ENCODE measurements at places on chromosomes 1 and 21.
A peak's percentile ranks its signal among the peaks of the same experiment; 100 is the strongest.

DNA sequence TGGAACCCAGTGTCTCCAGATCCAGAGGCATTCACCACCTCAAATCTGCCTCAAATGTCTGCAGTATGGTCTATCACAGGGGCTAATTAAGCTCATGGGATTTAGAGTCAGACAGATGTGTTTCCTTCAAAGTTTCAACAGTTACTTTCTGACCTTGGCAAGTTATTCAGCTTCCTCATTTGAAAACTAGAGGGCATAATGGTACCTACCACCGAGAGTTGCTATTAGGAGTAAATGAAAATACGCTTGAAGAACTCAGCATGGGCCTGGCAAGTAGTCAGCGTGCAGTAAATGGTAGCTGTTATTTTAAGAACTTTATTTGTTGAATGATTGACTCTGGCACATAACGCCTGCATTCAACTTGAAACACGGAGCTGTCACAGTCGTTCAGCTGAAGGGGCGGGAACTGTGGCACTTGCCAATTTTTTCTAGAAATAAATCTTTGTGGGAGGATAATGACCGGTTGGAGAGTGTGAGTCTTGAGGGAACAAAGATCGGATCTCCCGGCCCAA is 1.2 kb upstream of the CAP1 start:
- DNase-seq = peak; percentile 62

GRCh38 chr1:159084152-159084551 is 7.6 kb upstream of the AIM2 start:
- DNase-seq = no peak

DNA sequence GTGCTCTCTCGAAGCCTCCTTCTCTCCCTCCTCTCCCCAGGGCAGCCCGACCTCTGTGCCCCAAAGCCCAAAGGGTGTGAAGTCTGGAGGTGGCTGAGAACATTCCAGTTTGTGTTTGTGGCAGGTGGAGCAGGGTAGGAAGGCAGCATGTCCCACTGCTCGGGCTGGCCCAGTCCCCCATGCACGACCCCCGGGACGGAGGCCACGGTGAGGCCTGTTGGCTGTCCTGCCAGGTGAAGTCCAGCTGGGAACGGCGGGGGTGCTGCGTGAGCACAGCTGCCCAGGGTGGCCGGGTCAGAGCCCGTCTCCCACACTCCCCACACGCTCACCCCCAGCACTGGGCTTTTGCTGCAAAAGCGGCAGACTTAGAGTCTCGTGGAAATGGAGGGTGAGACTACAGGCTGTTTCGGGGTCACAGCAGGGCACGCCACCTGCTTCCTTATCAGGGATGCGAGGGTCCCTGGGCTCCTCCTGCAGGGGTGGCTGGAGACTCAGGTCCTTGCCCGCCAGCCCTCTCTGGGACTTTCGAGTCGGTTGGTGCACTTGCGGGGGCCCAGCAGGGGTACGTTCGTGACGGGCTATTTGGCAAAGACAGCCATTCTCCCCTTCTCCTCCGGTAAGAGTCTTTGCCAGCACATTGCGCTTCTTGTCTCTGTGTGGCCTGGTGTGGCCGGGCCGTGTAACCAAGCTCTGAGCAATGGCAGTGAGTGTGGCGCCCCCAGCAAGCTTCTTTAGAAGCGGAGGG is 40.3 kb downstream of the MORN1 start:
- no peak for DNase-seq

DNA sequence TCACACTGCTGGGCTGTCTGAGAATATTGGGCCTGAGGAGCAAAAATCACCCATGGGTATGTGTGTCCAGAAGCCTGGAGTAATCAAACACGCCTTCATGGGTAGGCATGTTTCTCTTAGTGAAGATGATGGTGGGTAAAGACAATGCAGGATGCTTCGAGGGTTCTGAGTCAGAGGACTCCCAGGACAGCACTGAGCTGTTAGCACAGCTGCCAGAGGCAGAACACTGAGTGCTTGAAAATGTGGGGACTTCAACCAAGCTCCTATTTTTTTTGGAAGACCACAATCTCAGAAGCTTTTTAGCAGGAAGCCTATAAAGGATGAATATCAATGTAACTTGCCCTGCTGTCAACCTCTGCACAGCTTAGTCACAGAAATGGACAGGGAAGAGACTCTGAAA is 7.9 kb upstream of the NT5C1A start:
- DNase-seq = no peak

DNA sequence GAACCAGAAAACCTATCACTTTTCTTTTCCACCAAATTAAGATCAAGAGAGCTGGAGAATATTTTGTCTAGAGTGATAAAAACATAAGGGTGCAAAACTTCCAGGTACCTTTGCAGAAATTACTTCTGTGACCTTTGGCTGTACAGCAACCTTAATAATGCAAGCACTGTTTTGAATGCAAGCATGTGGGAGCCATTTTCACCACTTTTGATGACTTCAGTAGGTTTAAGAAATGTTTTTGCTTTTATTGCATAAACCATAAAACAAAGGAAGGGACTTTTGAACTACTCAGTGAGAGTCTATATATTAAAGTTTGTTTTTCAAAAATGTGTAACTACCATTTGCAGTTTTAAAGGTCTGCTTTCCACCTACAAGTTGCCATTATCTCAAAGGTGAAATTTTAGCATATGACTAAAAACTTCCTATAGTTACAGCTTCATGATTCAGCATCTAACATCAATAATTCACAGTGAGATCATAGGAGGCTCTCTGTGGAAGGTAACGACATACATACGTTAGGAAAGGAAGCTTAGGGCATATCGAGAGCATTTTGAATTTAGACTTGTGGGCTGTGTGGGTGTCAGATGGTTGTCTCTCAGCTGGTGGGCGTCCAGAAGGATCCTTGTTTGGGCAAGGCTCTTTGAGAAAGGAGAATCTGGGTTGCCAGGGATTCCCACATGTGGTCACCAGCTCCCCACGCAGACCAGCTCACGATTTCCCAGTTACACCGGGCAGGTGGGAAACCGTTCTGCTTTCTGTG is 1.1 kb upstream of the GADD45A start:
- no peak for DNase-seq

- DNase-seq = no peak
Measured at GRCh38 chr1:7491109-7491817, 279.8 kb upstream of the VAMP3 start.

DNA sequence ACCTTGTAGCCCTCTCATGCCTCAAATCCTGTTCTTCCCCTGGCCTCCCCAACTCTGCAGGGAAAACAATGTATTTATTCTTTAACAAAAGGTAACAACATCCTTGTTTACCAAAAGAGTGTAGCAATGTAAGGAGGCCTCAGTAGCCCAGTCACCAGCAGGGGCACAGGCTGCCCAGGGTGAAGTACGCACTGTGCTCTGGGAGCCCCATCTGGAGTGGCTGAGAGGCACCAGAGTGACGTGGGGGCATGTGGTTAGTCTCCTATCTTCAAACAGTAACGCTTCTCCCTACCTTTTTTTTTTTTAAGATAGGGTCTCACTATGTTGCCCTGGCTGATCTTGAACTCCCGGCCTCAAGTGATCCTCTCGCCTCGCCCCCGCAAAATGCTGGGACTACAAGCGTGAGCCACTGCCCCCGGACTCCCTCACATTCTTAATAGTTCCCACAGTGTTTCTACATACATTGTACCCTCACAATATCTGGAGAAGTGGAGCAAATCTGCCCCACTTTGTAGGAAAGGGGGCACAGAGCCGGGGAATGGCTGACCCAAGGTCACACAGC is 51.3 kb upstream of the ECE1 start:
- DNase-seq = no peak

- DNase-seq = peak; percentile 41
Measured at GRCh38 chr1:113870778-113871177, 734 bp downstream of the PTPN22 start.

DNA sequence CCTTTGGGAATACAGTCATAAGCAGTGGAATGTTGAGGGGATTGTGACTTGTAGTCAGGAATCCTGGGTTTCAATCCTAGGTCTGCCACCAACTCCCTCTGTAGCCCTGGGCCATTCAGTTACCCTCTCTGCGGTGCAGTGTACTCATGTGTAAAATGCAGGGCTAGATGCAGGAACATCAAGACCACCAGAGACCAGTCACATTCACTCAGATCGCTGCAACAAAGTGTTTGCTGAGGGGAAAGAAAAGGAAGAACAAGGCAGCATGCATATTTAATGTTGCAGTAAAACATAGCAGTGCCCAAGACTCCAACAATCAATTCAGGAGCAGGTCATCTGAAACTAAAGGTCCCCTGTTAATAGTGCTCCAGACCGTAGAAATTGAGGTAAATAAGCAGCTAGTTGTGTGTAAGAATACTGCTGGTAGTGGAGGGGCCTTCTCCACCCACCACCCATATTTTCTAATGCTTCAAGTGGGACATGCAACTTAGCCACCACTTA is 410.7 kb downstream of the OMA1 start:
- DNase-seq = no peak

DNA sequence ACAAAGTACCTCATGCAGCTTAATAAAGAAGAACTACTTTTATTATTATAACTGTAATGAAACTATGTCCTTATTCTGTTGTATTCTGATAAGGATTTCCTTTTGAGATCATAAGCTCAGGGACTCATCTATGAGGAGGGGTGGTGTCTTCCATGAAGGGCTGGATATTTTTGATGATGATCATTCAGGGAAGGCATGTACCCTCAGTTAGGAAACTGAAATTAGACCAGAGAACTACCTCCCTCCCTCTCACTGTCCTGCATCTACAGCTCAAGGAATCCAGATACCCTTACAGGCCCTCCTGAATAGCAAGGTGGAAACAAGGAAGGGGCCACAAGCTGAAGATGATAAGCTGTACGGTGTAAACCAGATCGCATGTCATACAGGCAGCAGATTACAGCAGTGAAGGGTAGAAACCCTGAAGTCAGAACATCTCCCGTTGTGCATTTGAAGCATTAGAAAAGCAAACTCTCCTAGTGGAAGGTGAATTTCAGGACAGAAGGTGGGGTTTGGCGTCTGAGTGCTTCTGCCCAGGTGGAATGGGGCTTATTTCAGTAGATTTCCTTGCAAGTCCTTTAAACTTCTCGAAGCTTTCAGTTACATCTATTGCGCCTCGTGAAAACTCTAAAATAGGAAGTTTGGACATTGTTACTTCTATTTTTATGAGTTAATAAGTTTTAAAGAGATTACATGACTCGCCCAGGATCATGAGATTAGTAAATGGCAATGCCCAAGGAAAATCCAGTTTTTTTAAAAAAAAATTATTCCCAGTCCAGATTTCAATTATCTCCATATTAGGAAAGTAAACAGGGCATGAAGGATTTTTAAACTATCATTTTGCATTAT is 101.1 kb upstream of the HNRNPU start:
- no peak for DNase-seq

GRCh38 chr1:241560146-241560848 is 28.1 kb downstream of the KMO start:
- no peak for DNase-seq

DNA sequence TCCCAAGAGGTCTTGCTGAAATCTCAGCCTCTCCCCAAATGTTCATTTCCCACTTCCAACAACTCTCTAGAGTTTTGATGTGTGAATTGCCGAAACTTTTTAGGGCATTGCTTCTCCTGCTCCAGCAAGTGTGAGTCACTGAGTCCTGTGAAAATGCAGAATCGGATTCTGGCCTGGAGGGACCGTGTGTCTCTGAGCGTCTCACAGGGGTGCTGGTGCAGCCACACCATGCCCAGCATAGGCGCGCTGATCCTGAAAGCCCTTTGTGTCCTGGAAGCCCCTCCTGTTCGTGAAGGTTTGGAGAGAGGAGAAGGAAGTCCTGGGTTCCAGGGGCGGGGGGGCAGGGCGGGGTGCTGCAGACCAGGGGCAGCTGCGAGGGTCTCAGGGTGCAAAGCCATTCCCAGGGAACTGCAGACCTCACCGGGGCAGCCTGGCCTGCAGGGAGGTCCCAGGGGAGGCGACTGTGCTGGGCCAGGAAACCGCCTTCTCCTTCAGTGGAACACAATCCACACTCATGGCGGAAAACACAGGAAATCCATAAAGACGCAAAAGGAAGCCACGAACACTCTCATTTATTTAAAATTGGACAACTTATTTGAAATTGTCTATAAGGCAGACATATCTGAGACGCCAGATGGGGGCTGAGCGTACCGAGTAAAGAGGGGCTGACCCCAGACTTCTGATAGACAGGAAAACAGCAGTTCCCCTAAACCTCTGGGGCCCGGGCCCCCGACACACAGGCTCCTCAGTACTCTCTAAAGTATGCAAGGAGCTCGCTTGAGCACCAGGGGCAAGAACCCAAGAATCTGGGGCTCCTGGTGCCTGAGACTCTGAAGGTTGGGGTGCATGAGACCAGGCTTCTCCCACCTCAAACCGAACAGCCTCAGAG is 43.5 kb upstream of the ADARB1 start:
- DNase-seq = no peak

GRCh38 chr21:14987370-14988170 is 77.2 kb downstream of the NRIP1 start:
- no peak for DNase-seq

Data from CD4-positive, alpha-beta T cell treated with Interleukin-10 for 1 hour (primary cell).